NCI-H446 (cell line): ENCODE measurements at places on chromosomes 5 and 9.
A peak's percentile ranks its signal among the peaks of the same experiment; 100 is the strongest.

DNA sequence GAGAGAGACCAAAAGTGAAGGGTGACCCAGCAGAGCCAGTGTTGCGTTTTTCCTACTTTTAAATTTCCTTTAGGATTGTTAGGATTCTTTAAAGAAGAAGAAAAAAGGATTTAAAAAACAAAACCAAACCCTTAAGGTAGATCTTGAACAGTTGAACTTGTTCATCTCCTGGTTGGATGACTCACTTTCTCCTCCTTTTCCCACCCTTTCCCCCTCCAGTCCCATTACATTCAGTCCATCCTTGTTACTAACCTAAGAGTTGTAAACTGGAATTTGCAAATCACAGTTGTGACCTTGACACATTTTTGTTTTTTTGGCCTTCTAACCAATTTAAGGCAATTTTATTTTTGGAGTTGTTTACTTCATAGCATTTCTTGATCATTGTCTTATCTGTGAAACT, 289.2 kb downstream of the ARHGAP26 start:
- no peak for DNase-seq

DNA sequence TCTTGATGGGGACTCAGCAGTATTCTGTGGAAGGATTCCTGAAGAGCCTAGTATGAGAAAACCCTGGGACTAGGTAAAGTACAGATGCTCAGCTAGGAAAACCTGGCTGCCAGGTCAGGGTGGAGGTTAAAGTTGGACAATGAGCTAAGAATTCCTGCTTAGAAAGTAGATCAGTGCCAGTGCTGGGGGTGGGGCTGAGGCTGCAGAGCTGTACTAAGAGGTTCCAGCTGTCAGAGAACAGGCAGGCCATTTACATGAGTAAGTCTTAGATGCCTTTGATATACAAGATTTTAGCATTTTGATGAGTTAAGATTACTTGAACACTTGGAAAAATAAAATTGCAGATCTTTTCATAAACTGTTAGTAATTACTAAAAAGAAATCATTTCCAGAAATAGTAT, 332.3 kb upstream of the NUDT12 start:
- no peak for DNase-seq

DNA sequence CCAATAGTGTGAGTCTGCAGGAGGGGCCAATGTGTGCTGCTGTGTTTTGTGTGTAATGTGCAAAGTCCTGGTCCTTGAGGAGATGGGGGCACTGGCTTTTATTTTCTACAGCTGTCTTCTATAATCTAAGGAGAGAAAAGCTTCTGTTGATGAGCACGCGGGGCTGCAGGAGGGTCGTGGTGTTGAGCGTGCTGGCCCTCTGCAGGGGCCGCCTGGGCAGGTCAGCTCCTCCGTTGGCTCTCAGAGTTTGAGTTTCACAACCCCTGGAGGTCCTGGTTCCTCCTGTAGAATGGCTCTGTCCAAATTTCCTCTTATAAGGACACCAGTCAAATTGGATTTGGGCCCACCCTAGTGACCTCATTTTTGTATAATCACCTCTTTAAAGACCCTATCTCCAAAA, 12.6 kb downstream of the OR2V1 start:
- DNase-seq = no peak

DNA sequence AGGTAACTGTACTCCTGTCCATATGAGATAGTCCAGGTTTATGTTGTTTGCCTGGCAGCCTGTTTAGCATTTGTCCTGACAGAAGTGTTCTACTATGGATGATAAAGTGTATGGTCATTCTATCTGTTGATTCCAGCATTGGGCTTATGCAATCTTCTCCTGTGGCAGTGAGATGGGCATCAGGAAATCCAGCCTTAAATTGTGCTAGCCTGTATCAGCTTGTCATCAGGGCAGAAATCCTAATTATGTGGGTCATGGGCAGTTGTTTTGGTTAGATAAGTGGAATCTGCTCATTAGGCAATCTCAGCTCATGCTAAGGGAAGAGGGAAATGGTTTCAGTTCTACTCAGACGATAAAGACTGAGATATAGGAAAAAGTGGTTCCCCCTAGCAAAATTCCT, 247.4 kb upstream of the CHD1 start:
- no peak for DNase-seq

DNA sequence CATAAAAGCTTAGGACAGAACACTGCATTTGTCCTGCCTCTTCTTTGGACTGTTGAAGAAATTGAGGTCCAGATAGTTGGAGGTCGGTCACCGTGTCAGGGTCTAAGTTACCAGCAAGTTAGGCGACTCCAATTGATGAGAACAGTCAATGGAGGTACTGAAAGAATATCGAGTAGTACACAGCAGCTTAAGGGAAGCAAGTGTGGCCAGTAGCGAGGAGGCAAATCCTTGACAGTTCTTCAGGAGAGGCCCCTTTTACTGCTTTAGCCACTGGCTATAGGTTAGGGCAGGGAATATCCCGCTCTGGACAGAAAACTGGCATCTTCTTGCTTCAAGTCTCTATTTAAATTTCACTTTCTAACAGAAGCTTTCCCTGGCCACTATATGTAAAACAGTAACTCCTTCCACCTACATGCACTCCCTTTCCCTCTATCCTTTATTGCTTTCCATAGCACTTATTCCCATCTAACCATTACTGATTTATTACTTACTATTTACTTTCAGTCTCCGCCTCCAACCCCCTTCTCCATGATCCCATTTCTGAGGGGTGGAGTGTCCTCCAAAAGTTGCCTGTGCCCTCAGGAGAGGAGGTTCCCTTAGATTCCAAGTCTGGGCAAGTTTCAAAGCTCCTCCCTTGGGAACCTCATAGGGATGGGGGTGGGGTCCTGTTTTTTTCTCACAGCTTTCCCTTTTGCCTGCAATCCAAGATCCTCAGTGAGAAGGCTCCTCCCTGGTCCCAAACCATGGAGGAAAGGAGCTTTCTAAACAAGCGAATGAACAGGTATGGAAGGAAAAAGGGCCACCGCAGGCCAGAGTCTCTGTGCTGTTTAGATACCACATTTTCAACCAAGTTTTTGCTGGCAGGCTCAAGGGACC, 4.1 kb upstream of the PRDM6 start:
- no peak for DNase-seq

DNA sequence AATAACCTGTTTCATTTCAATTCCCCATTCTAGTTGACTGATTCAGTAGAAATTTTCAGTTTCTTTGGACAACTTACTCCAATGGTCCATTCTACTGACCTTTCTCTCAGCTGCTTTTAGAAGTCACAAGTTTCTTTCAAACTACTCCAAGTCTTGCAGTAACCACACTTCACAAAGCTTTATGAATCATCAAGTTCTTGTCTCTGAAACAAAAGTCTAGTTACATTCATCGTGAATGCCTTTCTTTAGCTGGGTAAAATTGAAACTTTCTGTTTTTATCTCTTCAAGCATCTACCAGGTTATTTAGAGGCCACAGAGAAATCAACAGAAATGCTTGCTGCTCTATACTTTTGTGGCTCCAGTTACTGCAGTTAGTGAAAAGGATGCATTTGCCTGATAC, 405.4 kb downstream of the TMEM232 start:
- no peak for DNase-seq

- DNase-seq = no peak
Observed at GRCh38 chr5:88867638-88868037, 15.3 kb downstream of the MEF2C start.

GRCh38 chr5:135861641-135862040, 27.2 kb downstream of the SLC25A48 start:
- no peak for DNase-seq

- DNase-seq = no peak
Observed at GRCh38 chr9:114348906-114349482, 19.3 kb downstream of the ORM2 start.

DNA sequence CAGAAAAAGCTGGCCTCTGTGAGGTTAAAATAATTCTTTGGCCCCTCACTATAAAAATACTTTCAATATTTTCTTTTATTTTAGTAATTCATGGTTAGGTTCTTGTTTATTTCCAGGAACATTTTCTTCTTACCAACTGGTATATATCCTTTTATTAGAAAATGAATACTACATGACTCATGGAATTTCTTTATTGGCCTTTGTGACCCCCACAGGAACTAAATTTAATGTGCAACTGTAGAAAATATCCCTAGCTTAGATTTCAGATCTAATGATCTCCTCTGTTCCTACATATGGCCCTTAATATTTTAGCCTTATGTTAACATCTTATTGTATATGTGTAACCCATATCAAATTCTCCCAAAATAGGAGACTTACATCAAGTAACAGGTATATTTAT, 429.9 kb downstream of the NR2F1-AS1 start:
- no peak for DNase-seq

- no peak for DNase-seq
Observed at GRCh38 chr5:54868511-54869483, 116.6 kb downstream of the ESM1 start.

GRCh38 chr9:124208571-124208970, 49.2 kb upstream of the NEK6 start:
- no peak for DNase-seq

DNA sequence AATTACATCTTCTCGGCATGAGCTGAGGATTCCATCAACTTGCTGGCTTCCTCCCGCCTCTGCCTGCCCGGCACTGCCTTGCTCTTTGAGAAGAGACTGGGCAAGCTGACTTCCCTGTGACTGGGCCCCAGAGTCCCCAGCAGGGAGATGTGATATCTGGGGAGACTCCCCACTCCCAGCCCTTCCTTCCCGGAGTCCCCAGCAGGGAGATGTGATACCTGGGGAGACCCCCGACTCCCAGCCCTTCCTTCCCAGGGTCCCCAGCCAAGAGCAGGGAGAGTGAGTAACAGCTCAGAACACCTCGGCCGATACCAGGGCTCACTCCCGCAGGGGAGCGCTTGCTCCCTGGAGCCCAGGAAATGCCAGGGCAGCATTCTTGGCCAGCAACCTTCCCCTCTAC, 90.1 kb upstream of the NEURL1B start:
- DNase-seq = no peak

GRCh38 chr5:57172466-57173318, 1.2 kb upstream of the GPBP1 start:
- peak; percentile 5 for DNase-seq

- DNase-seq = no peak
Observed at GRCh38 chr5:137960141-137960540, 70.9 kb downstream of the PKD2L2 start.

DNA sequence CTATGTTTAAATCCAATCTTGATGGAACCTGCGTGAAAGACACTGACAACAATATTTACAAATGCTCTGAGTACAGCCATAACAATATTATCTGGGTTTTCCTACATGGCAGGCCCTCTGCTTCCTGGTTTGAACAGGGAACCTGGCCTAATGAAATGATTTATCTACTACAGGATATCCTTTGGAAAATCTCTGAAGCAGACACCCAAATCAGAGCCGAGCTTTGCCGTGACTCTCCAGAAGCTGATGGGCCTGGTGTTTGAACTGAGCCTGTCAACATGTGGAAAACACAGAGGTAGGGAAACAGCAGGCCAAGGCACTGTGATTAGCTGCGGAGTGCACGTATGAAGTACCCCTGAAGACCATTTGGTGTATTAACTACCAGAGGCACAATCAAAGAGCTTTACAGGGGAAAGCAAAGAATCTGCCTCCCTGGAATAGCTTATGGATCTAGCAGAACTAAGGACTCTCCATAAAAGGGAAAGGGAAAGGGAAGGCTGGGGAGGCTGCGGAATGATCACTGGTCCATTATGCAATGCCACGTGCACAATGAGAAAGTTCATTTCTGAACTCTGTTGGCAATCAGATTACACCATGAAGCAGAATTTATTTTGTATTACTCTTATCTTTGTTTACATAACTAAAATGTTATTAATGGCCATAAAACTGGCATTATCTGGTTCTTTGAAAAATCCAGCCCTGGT, 321.9 kb downstream of the EBF1 start:
- DNase-seq = no peak

DNA sequence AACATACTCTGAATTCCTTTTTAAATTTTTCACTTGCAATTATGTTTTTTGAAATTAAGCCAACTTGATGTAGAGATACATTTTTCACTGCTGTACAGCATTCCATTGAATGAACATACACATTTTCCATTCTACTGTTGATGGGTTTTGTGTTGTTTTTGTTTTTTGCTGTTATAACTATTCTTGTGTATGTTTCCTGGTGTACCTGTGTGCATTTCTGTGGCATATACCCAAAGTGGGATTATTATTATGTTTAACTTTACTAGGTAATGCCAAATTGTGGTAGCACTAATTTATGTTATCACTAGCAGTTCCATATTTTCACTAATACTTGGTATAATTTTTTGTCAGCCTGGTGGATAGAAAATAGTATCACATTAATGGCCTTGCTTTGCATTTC, 2.7 kb downstream of the RFESD start:
- no peak for DNase-seq

- no peak for DNase-seq
Observed at GRCh38 chr5:55821731-55822512, 29.2 kb upstream of the IL31RA start.

DNA sequence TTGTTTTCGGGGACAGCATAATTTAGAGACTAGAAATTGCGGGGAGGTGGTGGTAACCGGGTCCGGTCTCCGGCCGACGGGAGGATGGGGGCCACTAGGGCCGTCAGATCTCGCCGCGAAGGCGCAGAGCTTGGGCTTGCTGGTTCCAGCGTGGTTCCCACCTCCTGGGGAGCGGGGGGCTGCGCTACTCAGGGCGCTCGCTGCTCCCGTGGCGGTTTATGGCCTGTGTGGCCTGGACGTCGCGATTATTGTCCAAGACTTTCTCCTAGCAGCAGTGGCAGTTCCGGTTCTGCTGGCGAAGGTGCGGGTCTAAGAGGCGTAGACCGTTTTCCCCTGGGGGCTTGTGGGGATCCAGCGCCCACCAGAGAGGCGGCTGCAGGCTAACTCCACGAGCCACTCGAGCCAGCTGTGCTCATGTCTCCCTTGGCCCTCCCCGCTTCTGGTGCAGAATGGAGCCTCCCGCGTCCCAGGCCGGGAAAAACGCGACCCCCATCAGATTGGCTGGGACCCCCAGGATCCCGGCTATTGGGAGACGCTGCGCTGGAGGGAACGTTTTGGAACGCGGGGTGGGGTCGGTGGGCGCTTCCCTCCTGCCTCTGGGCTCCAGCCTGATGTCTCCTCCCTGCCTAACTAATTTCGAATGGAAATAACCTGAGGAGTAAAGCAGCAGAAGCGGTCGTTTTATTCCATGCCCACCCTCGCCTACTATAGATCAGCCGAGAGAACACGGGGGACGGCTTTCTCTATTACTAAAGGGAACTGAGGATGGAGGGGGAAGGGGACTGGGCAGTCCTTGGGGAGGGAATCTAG, 87.1 kb downstream of the ENTREP1 start:
- no peak for DNase-seq

DNA sequence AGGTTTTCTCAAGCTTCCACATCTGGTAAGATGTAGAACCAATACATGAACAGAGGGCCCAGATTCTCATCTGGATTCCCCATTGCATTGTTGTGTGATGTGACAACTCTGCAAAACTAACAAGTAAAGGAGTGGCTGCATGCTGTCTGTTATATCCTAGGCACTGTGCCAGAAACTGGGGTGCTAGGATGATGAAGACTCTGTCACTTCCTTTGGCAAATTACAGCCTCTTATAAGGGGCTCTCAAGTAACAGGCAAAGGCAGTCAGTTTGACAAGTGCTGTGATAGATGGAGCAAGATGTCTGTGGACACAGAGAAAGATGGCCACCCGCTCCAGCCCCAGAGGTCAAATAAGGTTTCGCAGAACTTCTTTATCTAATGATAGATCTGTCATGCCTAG, 115.7 kb downstream of the PAPPA start:
- no peak for DNase-seq
